ENCODE measurements at places on chromosomes 13 and 19.

DNA sequence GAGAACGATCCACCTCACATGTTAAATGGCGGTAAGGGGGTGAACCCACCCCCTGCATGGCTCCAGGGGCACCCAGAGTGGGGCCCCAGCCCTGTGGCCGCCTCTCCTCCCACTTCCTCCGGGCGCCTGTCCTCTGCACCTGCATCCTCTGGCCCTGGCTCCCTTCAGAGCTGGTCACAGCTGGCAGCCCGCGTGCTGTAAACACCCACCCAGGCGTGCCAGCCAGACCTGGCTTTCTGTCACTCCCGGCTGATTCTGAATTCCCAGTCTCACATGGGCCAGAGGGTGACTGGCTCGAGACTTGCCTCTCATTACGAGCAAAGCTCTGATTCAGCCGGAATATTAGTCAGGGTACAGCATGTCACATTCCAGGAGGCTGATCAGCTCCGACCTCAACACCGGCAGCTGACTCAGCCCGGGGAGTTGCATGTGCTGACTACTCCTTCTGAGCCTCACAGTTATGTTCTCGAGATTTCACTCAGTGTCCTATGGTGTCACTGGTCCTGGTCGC, 75.1 kb downstream of the GNG7 start:
- DNase-seq = peak; percentile 91

DNA sequence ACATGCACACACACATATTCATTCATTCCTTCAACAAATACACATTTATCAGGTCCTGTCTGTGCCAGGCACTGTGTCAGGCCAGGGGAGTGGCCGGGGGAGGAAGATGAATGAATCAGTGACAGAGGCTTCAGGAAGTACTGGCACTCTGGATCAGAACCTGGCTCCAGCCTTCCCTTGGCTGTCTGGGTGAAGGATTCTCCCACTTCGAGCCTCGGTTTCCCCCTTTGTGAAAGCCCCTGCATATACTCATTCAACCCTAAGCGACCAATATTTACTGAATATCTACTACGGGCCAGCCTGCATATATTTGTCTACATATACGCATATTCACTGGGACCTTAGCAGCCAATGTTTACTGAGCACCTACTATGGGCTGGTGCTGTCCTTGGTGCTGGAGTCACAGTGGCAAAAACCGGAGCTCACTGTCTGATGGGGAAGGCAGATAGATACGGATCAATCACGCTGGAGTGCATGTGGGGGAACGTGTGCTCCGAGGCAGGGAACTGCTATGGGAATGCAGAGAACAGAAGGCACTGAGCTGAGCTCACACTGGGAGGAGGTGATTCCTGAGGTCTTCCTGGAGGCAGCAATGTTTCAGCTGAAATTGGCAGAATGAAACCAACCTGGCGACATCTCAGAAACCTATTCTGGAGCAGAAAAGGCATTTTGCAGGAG, 636 bp upstream of the ZNF579 start:
- no peak for DNase-seq

DNA sequence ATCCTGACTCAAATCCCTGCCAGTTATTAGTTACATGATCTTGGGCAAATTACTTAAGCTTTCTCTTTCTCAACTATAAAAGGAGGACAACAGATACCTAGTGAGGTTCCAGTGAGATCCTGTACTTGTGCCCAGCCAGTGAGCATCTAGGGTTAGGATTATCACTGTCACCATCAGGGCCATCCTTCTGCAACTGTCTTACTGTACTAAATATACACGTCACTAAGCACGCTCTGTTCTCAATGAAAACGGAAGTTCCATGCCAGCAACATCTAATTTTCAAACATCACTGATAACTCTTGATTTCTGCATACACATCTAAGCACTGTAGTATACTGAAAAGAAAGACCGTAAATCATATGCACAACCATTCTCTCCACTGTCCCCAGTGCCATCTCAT, 70.0 kb downstream of the FOXO1 start:
- no peak for DNase-seq

DNA sequence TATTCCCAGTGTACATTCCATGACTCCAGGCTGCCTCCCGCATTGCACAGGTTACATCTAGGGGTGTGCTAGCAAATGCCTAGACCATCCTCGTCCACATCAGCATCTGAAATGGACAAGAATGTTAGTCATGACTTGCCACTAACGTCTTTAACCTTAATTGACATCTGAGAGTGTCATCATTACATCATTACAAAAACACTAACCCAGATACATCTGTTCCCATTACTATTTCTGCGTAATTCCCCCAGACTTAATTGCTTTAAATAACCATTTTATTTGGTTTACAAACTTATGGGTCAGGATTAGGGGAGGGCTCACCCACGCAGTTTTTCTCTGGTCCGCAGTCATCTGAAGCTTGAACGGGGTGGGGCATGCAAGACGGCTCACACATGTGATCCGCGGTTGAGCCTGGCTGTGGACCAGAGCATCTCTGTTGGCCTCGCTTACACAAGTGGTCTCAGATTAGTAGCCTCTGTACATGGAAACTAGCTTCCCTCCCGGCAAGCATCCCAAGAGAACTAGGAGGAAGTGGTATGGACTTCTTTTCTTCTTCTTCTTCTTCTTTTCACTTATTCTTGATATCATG, 15.9 kb downstream of the KL start:
- peak; percentile 46 for DNase-seq

DNA sequence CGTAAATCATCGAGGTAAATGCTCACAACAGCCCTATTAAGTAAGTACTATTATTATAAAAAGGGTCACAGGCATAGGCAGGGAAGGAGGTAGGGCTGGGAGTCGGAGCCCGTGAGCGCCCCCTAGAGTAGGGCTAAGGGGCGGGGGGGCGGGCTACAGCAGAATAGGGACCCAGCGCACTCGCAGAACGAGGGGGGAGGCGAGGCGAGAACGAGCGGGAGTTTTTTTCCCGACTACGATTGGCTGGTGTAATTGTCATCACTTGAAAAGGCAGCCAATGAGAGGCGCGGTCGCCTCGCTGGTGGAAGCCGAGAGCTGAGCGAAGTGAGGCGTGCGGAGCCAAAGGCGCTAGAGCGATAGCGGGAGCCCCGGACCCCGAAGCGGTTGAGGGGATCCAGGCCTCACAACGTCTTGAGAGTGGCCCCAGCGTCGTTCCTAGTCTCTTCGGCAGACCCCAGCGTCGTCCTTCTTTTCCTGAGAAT, 24.2 kb downstream of the KEAP1 start:
- peak; percentile 62 for DNase-seq

GRCh38 chr13:26509491-26509890, 48.0 kb upstream of the WASF3 start:
- no peak for DNase-seq

DNA sequence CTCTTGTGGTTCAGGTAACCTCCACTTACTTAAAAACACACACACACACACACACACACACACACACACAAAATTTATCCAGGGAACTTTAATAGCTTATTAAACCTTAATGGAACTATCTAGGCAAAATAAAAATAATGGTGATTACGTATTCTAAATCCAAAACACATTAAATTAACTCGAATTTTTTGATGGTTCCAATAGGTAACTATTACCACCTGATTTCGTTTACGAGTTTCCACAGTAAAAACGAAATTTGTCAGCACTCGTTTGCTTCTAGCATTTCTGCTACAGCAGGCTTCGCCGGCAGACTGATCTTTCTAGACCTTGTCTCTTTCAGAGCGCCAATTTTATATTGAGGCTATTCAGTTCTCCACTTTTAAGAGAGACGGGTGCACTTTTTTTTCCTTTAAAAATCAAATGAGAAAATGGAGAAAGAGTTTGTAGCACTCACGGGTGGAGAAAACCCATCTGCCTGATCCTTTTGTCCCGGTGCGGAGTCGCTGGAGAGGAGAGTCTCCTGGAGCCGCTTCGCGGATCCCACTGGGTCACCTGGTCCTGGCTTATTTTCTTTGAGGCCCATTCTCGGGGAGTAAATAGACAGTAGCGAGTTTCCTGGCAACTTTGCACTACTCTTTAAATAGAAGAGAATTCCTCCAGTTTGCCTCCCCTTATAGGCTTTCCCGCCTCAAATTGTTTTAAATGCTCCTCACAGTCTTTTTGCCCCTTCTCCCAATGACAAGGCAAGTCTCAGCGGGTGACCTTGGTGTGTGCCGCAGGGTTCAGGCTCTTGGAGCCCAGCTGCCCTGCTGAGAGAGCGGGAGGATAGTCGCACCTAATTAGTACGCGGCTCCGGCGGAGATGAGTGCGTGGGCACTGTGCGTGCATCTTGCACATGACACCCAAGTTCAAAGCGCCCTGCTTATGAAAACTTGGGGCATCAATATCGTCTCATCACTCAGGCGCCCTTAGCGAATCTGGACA, 117.0 kb downstream of the KCNRG start:
- no peak for DNase-seq

GRCh38 chr19:52638601-52639000, 446 bp upstream of the ZNF83 start:
- DNase-seq = no peak

DNA sequence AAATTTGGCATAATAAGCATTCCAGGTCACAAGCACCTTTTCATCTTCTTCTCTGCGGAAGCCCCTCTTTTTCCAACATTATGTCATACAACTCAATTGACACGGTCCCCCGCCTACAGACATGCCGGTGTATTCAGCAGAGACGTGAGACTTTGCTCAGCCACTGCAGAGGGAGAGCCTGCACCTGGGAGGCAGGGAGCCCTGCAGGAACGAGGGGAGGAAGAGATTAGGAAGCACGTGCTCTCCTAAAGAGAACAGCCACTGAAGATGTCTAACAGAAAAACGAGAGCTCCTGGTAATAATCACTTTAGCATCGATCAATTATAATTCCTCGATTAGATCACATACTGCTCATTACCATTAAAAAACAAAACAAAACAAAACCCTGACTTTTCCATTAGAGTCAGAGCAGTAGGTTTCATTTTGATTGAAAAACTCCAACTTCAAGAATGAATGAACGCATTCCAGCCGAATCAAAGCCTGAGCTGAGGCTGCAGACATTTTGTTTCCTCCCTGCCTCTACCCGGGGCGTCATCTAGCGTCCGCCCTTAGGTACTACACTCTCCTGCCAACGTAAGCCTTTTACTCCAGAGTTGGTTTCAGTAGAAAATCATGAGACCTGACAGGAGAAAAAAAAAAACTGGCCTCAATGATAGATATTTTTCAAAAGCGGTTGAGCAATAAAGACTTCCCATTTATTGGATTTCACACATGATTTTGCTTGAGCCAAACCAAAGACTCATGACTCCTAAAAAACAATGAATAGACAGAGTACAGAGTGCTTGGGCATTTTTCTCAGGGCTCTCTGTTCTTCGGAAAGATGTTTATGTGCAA, 194.5 kb downstream of the KATNAL1 start:
- peak; percentile 84 for DNase-seq

DNA sequence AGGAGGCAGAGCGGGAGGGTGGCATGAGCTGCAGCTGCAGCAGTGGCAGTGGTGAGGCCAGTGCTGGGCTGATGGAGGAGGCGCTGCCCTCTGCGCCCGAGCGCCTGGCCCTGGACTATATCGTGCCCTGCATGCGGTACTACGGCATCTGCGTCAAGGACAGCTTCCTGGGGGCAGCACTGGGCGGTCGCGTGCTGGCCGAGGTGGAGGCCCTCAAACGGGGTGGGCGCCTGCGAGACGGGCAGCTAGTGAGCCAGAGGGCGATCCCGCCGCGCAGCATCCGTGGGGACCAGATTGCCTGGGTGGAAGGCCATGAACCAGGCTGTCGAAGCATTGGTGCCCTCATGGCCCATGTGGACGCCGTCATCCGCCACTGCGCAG, 2.0 kb downstream of the EGLN2 start:
- no peak for DNase-seq

DNA sequence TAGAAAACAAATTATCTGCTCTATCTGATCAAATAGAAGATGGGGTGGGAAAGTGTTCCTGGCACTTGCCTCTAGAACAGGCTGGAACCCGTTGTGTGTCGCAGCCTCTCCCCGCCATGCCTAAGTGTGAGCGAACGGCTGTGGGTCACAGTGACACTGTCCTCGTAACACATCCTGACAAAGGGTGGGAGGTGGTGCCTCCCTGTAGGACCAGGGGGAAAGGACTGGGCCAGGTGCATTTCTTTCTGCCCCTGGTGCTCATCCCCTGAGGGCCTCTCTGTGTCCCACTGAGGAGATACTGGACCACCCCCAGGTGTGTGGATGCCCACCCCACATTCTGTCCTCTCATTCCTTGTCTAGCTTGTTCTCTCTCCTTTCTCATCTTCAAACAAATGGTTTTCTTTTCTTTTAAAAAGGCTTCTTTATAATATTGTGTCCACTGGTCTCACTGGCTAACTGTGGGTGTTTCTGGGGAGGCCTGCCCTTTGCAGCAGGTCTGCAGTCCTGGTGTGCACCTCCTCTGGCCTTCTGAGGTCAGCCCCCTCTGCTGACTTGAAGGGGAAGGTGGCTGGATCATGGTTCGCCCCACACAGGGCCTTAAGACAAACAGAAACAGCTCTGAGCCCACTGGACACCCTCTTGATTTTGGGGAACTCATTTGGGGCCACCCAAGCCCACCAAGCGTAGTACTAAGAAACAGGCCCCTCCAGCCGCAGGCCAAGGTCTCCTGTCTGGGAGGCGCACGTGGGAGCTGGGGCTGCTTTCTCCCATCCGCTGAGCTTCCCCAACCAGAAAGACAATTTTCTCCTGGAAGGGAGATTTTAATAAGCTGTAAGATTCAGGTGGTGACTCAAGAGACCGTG, 152.5 kb upstream of the SOX1 start:
- DNase-seq = no peak

GRCh38 chr19:33690378-33691029, 68.8 kb downstream of the CHST8 start:
- no peak for DNase-seq

- no peak for DNase-seq
Observed at GRCh38 chr13:74077792-74078191, 56.4 kb downstream of the KLF12 start.

GRCh38 chr13:50085063-50085462, 69.8 kb downstream of the KCNRG start:
- DNase-seq = no peak

DNA sequence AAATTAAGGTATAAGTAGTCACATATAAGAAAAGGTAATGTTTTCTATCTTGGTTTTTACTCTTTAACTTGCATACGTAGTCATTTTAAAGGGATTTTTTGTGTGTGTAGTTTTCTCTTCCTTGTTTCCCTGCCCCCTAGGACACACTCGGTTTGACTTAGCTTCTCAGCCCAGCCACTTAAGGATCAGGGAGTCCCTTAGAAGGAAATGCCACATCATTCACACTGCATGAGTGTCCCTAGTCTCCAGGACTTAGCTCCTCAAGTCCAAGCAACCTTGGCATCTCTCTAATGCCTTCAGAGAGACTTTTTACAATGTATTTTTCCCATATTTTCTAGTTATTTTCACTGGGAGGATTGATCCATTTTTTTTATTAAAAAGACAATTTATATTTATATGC, 1407.7 kb downstream of the EFNB2 start:
- DNase-seq = no peak

GRCh38 chr13:96967248-96967745, 27.0 kb downstream of the OXGR1 start:
- DNase-seq = no peak

GRCh38 chr13:25890671-25891212, 161.1 kb downstream of the SHISA2 start:
- DNase-seq = no peak
